ENCODE measurements at places on chromosomes 3 and 15.

DNA sequence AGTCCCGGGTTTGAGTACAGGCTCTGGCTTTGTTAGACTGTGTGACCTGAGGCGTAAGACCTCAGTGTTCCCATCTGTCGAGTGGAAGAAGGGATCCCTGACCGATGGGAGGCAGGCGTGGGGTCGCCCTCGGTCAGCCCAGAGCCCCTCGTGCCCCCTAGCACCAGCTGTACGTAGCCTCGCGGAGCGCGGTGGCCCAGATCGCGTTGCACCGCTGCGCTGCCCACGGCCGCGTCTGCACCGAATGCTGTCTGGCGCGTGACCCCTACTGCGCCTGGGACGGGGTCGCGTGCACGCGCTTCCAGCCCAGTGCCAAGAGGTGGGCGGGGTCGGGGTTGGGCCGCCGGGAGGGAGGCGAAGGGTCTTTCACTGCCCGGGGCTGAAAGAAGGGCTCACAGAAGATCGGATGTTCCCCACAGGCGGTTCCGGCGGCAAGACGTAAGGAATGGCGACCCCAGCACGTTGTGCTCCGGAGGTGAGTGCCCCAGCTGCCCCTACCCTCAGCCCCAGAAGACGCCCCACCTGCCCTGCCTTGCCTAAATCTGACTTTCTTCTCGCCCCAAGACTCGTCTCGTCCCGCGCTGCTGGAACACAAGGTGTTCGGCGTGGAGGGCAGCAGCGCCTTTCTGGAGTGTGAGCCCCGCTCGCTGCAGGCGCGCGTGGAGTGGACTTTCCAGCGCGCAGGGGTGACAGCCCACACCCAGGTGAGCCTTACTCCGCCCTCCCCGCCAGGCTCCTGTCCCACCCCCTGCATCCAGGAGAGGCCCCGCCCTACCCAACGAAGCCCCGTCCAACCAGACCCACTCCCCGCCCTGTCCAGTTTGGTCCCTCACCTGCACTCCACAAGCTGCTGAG lies 3.5 kb upstream of the LSMEM2 start:
- DNase-seq = no peak

DNA sequence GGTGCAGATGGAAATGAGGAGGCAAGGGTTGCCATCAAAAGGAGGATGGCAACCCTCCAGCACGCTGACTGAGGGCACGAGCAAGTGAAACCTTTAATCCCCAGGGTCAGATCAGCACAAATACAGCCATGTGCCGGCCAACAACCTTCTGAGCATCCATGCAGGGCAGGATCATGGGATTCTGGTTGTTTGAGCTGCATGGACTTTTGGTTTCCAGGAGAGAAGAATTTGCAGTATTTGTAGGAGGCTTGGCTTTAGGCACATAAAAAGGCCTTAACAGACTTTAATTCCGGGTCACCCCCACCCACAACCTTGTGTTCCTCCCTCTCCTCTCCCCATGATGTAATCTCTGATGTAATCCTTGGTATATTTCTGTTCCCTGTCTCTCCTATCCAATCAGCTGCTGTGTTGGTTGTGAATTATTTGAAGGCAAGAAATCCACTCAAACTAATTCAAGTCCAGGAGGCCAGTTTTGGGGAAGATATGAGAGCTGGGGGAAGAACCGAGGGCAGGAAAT lies 254.3 kb downstream of the SHQ1 start:
- DNase-seq = no peak

GRCh38 chr15:73337187-73337586 lies 31.6 kb downstream of the HCN4 start:
- DNase-seq = no peak

DNA sequence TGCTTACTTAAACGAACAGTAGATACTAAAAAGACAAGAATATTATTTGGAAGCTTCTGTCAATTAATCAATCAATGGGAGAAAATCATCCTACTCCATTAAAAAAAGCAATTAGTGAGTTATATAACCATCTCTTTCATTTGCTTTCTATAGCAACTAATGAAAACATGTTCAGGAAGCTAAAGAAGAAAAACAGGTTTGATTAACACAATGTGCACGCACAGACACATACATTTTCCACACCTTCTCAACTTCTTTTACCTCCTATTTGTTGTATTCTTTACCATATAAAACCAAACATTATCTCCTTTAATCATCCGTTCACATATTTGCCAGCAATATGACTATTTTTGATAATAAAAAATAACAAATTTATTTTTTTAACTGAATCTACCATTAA lies 111.3 kb downstream of the GBE1 start:
- DNase-seq = no peak

GRCh38 chr3:67416703-67417102 lies 237.7 kb downstream of the SUCLG2 start:
- no peak for DNase-seq

- DNase-seq = no peak
These were observed 168.1 kb downstream of the XXYLT1 start for GRCh38 chr3:195102609-195103467.

DNA sequence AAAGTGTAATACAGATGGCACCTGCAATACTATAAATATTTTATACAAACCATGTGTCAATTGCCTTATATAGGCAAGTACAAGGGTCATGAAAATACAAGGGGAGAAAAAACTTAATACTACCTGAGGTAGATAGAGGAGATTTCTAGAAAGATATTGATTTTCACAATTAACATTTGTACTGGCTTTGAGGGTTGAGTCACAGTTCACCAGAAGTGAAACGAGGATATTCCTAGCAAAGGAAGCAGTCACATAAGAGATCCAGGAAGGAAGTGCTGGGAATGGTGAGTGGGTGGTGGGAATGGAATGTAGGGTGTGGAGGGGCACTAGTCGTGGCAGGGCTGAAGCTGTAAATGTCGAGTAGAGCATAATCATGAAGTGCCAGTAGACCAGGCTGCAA lies 108.7 kb downstream of the P2RY1 start:
- DNase-seq = no peak

DNA sequence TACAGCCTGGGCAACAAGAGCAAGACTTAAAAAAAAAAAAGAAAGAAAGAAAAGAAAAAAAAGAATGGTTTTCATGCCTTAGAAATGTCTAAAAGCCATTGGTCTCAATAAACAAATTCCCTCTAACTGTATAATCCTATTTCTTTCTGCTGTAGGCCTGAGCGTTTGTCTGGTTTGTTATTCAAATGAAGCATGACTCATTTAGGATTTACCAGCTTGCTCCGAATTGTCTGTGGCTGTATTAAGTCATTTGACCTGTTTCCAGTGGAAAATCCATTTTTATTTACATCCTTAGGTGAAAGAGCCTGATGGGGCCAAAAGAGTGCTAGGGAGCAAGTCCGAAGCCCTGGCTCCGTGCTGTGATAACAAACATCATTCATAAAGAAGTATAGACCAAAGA lies 73.8 kb downstream of the BDH1 start:
- no peak for DNase-seq

DNA sequence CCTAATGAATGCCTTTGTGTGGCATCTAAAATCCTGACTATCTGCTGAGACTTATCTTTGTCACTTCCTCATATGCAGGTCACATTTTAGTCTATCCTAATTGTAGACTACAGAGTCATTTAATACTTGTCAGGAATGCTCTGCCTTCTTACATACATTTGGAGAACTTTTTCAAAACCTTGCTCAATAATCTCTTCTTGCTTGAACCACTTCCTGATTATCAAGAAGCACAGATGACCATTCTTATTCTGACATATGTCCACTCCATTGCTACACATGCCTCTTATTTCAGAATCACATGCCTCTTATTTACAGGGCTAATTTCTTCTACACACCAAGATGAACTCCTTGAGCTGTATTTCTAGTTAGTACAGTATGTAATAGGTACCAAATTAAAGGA lies 400.3 kb downstream of the TBC1D5 start:
- no peak for DNase-seq

Data from stimulated activated CD4-positive, alpha-beta T cell treated with anti-CD3 and anti-CD28 coated beads, Interleukin-15, amount 100 ng/mL, for 48 hours (primary cell).